ENCODE measurements at places on chromosomes 5 and 9.

DNA sequence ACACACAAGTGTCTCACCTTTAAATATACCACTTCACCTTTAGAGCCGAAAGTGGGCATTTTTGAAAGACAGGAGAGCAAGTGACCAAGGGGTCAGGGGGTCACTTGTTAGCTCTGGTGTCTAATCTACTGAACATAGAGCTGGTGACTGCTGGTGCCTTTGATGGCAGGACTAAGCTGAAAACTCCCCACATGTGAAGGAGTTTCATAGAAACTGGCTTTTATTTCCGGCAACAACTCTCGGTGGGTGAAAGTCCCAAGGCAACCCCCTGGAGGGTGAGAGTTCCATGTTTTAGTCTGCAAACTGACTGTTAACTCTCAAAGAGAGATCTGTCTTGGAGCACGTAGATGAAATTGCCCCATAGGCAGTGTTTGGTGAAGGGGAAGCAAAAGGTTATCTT, 466.9 kb downstream of the DMRTA1 start:
- no peak for DNase-seq

DNA sequence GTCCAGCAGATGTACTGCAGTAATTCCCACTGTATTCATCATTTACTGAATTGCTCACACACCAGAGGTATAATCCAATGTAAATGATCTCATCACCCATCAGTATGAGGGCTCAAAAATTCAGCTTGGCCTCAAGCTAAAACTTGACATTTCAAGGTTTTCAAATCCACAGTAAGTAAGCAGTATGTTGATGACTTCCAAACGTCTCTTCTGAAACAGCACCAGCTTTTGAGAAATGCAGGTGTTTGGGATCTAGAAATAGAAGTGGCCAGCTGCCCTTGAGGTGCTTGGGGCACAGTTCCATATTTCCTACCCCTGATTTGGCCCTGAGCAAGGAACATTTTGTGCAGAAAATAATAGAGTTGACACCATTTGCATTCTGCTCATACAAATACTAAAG, 388.0 kb upstream of the TUSC1 start:
- DNase-seq, result no peak

DNA sequence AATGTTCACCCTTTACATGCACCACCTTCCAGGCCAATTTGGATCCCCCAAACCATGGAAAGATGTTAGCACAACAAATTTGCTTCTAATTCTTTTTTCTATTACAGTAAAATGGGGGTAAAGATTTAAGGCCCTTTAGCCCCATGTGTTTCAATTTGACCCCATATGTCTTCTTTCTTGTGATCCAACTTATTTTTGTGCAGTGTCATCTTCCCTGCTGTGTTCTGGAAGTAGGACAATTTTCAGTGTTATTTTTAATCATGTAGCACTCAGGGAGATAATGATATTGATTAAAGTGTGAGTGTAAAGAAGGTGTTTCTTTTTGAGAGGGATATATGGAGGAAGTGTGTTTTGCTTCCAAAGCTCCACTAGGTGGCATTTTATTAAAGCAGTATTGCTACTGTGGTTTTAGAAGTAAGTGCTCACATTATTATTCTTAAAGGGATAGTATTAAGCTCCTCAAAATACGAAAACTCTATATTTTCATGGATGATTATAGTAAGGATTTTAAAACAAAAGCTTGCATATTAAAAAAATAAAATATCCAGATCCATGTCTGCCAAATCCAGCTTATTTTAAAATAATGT, 118.7 kb upstream of the ATP10B start:
- peak; percentile 8 for DNase-seq

- DNase-seq, result peak; percentile 61
These were observed 779 bp downstream of the PKN3 start for GRCh38 chr9:128702949-128703615.

- DNase-seq, result no peak
These were observed 952.2 kb upstream of the WWC1 start for GRCh38 chr5:167339205-167339604.

GRCh38 chr9:73219985-73220626, 68.4 kb downstream of the ANXA1 start:
- DNase-seq, result peak; percentile 40

- no peak for DNase-seq
These were observed 13.6 kb downstream of the MED27 start for GRCh38 chr9:132066057-132066456.

GRCh38 chr9:89095761-89096528, 82.7 kb downstream of the SHC3 start:
- DNase-seq, result no peak

DNA sequence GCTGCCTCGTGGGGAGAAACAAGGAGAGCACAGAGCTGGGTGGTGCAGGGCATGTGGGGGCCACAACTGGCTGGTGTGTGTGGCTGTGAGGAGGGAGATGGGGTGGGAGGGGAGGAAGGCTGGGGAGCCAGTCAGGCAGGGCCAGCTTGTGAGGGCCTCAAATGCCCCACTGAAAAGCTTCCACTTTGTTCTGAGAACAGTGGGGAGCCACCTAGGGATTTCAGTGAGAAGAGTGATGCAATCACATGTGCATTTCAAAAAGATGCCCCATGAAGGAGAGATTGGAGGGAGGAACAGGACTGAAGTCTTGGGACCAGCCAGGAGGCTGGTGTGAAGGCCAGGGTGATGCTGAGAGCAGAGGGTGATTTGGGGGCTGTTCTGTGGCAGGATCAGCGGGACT, 1.3 kb downstream of the OR13J1 start:
- DNase-seq, result no peak

DNA sequence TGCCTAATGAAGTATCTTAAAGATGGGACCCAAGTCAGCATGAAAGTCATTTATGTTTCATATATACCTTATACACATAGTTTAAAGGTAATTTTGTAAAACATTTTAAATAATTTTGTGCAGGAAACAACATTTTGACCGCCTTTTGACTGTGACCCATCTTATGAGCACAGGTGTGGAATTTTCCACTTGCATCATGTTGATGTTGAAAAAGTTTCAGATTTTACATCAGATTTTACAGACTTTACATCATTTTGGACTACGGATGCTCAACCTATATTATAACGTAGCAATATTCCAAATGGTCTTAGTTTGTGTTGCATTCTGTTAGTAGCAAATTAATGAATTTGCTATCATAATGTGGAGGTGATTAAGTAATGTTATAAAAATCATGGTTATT, 21.7 kb upstream of the FAM120AOS start:
- DNase-seq, result no peak

GRCh38 chr9:29332789-29333188, 1759.5 kb upstream of the C9orf72 start:
- peak; percentile 10 for DNase-seq

GRCh38 chr9:123657099-123657498, 272.8 kb downstream of the DENND1A start:
- DNase-seq, result no peak

DNA sequence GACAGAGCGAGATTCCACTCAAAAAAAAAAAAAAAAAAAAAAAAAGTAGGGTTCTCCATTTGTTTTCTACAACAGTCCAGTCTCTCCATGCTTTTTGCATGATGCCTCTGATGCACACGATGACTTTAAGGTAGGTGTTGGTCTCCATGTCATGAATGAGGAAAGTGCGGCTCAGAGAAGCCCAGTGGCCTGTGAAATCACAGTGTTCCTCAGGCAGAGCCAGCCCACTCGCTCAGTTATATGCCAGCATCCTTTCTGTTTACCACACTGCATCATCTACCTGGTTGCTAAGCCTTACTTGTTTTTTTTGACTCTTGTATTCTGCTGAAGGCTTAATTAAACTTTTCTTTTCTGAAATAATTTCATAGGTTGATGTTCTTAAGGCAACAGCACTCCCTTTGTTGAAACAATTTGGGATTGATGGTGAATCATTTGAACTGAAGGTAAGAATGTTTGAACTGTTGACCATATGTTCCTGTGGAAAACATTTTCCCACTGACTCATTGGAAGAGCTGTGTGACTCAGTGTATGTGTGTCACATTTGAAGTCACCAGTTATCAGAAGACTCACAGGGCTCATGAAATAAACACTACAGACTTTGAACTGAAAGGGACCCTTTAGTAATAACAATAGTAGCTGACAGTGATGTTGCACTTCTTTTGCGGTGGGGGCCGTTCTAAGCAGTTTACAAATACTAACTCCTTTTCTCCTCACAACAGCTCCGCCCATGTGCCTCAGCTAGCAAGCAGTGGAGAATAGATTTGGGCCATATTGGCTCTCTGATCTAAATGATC, 40.2 kb downstream of the RCL1 start:
- peak; percentile 95 for DNase-seq

- DNase-seq, result peak; percentile 92
These were observed 103.1 kb upstream of the DMRT1 start for GRCh38 chr9:738209-738915.

- peak; percentile 71 for DNase-seq
These were observed 564.0 kb upstream of the KLF4 start for GRCh38 chr9:108053555-108054061.

DNA sequence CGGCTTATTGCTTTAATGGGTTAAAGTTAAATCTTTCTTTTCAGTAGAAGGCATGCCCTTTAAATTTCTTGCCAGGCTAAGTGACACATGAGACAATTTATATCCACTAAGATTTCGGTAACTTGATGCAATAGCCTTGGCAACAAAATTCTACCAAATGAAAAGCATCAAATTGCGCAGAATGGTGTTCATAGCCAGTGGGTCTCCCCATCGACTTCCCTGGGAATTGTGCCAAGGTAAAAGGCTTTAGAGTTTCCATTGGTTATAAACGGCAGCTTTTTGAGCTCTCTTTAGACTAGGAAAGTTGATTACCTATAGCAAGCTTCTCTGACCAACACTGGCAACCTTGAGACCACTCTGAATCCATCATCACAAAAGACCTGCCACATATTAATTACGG, 358.4 kb downstream of the ARRDC3 start:
- DNase-seq, result no peak

GRCh38 chr5:171810227-171810626, 24.6 kb downstream of the SMIM23 start:
- DNase-seq, result no peak

DNA sequence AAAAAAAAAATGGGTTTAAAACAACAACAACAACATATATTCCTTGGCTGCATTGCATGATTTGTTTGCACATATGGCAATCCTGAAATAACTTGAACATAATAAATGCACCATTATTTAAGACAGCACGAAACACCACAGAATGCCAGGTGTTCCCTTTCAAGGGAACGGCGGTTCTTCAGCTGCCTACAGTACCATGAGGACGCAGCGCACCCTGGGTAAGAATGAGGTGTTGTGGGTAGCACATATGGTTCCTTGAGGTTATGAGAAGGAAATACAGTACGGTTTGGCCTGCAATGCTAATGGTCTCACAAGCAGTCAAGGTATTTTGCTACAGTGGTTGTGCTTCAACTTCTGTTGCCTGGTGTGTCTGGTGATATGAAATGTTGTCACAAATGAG, 174.8 kb downstream of the SLC12A2 start:
- DNase-seq, result no peak

Data from astrocyte of the hippocampus (primary cell).